ENCODE measurements at places on chromosomes 16 and 17. TPM values are rescaled to one million over a fixed set of nuclear protein-coding genes. Genes with fewer than 3 reads are reported as not detected.

SBK1 gene
- total RNA-seq = 2.8 TPM

RHBDL3 gene
- total RNA-seq = 0.38 TPM

KRTAP3-2 gene
- total RNA-seq = not detected

CEMP1 gene
- total RNA-seq = 0.45 TPM

KSR1 gene
- total RNA-seq = 47.5 TPM

IGFBP4 gene
- 333 TPM for total RNA-seq

GHDC gene
- total RNA-seq = 25.8 TPM

OTOA gene
- 0.97 TPM for total RNA-seq

FOXJ1 gene
- total RNA-seq = 7.7 TPM

CASKIN1 gene
- total RNA-seq = 0.05 TPM

FOXN1 gene
- total RNA-seq = 0.29 TPM

CDRT4 gene
- total RNA-seq = 2.7 TPM

GALK1 gene
- 39.6 TPM for total RNA-seq

CACNG3 gene
- total RNA-seq = not detected

HYDIN gene
- total RNA-seq = 8.2 TPM

C16orf92 gene
- not detected for total RNA-seq

SKAP1 gene
- total RNA-seq = 3.0 TPM

CLEC18A gene
- 2.6 TPM for total RNA-seq

AP2B1 gene
- total RNA-seq = 173 TPM

EFCAB3 gene
- not detected for total RNA-seq

MPP2 gene
- 1.7 TPM for total RNA-seq

SLFN12 gene
- total RNA-seq = 16.7 TPM

SLC7A6OS gene
- 17.0 TPM for total RNA-seq

DPEP1 gene
- 0.31 TPM for total RNA-seq

GSPT1 gene
- 110 TPM for total RNA-seq

PLXDC1 gene
- total RNA-seq = 4.1 TPM

ZSCAN10 gene
- total RNA-seq = not detected

TNFRSF13B gene
- 0.61 TPM for total RNA-seq
